ENCODE measurements at places on chromosomes 12 and 14.

DNA sequence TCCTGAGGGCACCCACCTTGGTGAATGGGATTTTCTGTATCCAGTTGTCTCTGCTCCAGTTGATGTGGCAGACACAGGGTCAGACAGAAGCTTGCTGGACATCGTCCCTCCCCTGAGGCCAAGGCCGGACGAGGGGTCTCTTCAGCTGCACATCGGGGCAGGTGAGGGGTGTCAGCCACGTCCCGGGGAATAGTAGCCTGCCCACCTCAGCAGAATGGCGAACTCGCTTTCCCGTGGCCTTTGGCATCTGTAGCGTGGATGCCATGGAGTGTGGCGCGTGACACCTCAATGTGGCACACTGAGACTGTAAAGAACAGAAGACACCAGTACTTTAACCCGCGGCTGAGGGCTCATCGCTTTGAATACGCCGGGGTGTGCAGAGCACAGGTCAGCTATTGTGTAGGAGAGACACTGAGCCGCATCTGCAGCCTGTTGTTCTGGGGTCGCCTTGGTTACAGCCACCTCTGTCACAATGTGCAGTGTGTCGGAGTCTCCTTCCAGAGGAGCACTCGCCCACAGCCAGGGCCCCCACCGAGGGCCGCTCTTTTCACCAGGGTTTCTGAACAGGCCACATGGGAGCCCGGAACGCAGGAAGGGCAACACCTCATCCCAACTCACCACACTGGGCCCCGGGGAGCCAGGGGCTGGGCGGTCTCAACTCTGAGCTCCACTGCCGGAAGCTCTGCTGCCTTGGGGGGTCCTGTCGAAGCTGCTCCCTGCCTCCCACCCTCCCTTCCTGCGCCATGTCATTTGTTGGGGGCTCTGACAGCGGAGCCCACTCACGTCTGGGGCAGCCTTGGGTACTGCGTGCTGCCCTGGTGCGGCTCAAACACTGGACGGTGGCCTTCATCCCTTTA, 77.0 kb downstream of the ADGRD1 start:
- no peak for DNase-seq

DNA sequence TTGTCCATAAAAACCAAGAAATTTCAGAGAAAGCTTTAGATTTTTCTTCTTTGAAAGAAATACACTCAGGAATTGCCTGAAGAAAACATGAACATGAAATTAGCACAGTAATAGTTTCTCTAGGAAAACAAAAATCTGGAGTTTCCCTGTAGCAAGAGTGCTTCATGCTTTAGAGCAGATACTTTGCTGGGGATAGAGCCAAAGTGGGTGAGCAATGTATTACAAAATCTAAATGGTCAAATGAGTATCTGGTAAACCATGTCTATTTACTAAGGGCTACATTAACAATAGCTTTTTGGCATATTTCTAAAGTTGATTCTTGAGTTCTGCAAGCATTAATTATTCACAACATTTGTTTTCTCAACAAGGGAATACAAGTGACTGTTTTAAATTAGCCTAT, 26.2 kb downstream of the AVPR1A start:
- DNase-seq: no peak

- DNase-seq: no peak
These were observed 3.3 kb downstream of the DCN start for GRCh38 chr12:91179315-91179714.

DNA sequence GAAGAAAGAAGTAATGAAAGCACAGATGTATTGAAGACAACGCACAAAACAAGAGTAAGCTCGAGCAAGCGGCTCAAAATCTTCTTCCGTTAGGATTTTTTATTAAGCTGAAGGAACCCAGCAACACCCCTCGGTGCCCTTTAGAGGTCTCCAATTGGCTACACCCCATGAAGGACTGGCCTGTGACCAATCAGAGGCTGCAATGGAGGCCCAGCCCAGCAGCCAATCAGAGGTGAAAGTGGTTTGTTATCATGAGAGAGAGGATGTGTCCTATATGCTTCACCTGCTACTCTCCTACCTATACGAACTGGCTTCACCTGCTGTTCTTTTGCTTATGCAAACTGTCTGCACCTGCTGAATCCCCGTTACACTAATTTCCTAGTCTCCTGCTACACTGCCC, 358.8 kb downstream of the C12orf50 start:
- no peak for DNase-seq

DNA sequence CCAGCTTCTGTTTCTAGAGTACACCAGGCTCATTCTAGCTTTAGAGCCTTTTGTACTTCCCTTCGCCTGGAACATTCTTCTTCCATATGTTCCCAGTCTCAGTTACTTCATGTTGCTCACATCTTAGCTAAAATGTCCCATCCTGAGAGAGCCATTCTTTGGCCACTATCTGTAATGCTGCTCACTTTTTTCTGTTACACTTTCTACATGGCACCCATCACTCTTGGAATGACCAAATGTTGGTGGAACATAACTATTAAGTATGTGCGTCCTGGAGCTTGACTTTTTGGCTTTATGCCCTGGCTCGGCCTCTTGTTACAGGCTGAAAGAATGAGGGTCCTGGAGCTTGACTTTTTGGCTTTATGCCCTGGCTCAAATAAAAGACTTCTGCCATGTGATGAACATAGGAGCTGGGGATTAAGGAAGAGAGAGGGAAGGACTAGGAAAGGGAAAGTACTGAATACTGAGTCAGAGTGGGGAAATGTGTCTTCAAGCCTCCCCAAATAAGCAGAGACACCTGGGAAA, 442.9 kb upstream of the ATP2B1 start:
- no peak for DNase-seq

- DNase-seq: no peak
These were observed 38.0 kb upstream of the FOXN3 start for GRCh38 chr14:89454996-89455395.

DNA sequence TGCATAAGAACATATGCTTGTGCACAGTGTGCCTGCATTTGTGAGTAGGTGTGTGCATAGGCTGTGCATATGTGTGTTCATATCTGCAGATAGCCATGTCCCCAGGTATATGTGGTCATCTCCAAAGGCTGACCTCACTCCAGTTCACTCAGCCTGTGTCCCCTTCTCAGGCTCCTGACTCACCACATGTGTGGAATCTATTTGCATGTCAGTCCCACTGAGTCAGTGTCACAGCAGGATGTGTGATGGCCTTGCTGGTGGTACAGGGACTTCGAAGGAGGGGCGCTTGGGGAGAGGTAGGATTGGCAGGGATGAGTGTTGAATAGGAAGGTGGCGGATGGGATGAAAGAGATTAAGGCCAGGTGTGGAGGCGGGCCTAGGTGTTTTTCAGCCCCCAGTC, 35.5 kb downstream of the KRT80 start:
- no peak for DNase-seq

DNA sequence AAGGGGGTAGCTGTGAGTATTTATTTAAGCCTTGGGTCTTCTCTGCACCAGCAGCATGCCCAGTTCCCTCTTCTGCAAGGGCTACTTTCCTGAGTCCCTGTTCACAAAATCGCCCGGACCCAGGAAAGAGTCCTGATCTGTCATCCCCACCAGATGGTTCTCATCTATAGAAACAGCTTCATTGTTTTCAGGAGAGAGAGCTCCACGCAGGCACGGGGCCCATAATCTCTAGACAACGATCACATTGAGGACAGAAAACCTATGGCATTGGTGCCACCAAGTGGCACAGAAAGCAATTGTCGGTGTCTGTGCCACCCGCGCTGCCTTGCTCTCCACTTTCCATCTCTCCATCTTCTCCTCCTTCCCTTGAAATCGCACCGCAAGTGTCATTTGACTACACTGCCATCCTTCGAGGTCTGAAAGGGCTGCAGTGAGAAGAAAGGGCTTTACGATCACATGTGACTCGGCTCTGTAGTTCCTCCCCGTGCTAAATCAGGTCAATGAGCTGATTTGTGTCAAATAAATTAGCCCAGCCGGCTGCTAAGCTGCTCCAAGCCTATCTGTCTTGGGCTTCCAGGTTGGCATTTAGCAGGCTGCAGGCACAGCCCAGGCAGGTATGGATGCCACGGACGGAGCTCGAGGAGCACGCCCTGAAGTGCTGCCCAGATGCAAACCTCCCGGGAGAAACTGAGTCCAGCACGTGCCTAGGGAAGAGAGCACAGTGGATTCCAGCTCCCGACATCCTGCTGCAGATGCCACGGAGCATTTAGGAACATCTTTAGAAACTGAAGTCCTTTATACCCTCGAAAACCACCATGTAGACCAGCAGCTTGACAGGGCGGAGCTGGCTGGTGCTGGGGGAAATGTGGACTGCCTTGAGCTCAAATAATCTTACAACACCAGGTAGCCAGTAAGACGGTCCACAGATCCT, 28.8 kb downstream of the SPRING1 start:
- DNase-seq: peak; percentile 4

DNA sequence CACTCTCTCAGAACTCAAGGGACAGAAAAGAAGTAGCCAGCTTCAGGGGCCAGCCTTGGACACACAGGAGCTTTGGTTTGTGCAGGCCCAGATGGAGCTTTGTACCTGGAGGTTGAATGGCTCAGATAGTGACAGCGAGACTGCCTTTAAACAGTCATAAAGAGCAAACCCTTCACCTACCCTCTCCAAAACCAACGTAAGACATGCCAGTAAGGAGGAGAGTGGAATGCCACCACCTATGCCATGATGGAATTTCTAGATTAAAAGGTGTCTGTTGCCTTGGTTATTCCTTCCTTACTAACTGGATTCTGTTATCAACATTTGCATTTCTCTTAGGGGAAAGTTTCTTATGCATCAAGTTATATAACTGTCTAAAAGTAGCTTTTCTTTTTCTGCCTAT, 98.1 kb downstream of the EML1 start:
- no peak for DNase-seq

GRCh38 chr12:54571193-54572188, 17.0 kb downstream of the PPP1R1A start:
- DNase-seq: no peak

GRCh38 chr12:48938805-48939204, 13.5 kb upstream of the FKBP11 start:
- no peak for DNase-seq

DNA sequence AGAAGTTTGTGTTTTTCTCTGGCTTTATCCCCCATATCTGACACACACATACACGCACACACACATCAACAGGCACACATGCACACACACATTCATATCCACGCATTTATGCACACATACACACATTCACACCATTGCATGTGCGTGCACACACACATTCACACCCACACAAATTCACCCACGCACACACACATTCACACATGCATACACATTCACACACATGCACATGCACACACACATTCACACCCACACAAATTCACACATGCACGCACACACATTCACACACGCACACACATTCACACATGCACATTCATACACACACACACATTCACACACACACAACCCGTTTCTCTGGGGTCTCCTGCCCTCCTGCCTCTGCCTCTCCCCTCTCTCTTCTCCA, 264.2 kb downstream of the BCL11B start:
- DNase-seq: no peak

GRCh38 chr14:57769863-57770523, 95.9 kb downstream of the SLC35F4 start:
- DNase-seq: no peak
